Psoas muscle (tissue), 8 donors: ENCODE measurements at places on chromosomes 3 and 15.
A peak's percentile ranks its signal among the peaks of the same experiment; 100 is the strongest.

GRCh38 chr3:57226176-57226575 lies 1.4 kb upstream of the APPL1 start:
- H3K27ac ChIP-seq = peak overlapping the region; percentile 98
- H3K4me3 ChIP-seq = no peak overlapping the region
- no peaks in the 10 kb centered on the region for H3K36me3 ChIP-seq
- DNase-seq = no peak

DNA sequence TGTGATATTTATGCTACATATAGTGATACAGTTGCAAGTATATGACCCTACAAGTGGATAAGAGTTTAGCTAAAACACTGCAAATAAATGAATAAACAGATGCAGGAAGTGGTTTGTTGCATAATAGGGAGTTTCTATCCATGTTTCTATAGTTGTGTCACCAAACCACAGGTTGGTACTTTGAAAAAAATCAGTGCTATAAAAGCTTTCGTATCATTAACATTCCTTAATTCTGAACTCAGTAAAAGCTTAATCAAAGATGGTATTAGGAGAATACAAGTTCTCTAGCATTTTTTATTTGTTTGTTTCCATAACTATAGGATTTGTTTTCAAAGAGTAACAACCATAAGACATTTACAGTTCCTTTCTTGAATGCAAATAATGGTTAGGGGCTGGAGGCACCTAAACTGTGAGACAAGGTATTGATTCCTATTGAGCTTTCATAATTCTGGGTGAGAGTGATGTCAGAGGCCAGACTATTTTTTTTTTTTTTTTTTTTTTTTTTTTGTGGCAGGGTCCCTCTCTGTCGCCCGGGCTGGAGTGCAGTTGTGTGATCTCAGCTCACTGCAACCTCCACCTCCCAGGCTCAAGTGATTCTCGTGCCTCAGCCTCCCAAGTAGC lies 29.6 kb downstream of the CPOX start:
- no peaks in the 10 kb centered on the region for H3K4me1 ChIP-seq
- no peaks in the 10 kb centered on the region for H3K27me3 ChIP-seq
- H3K27ac ChIP-seq = no peak overlapping the region
- H3K36me3 ChIP-seq = no peaks in the 10 kb centered on the region
- no peak for DNase-seq

DNA sequence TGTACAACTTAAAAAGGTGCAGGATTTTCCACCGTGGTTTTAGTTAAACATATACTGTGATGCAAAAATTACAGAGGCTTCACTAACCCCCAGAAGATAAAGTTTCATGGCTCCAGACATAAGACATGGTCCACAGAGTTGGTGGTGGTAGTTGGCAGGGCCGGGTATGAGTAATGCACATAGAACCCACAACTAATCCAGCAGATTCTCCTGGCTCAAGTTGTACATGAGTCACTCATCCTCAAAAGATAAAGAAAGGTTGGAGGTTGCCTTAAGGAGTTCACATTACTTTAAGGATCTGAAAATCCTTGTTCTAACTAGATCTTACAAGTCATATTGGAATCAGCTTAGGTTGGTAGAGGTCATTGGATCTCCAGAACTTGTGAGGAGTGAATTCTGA lies 98.3 kb upstream of the ZBTB20 start:
- peak; percentile 21 for DNase-seq
- no peaks in the 10 kb centered on the region for H3K27me3 ChIP-seq
- no peak overlapping the region for H3K4me3 ChIP-seq
- no peaks in the 10 kb centered on the region for H3K36me3 ChIP-seq
- H3K27ac ChIP-seq = no peak overlapping the region

DNA sequence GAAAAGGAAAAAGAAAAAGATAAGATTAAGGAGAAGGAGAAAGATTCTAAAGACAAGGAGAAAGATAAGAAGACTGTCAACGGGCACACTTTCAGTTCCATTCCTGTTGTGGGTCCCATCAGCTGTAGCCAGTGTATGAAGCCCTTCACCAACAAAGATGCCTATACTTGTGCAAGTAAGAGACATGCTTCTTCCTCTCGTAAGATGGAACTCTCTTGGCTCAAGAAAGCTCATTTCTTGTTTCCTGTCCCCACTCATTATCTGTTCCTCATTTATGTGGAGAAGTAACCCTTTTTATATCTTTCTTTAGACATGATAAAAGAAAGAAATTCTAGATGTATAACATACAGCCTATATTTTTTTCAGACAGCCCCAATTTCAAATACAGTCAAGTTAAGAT lies 101.4 kb downstream of the KLHL25 start:
- no peak overlapping the region for H3K27ac ChIP-seq
- no peaks in the 10 kb centered on the region for H3K27me3 ChIP-seq
- DNase-seq = no peak
- H3K4me3 ChIP-seq = no peak overlapping the region
- H3K36me3 ChIP-seq = no peaks in the 10 kb centered on the region
- H3K4me1 ChIP-seq = peaks cover 6% of the 10 kb centered on the region

- H3K4me3 ChIP-seq = no peak overlapping the region
- no peak overlapping the region for H3K27ac ChIP-seq
- DNase-seq = no peak
Measured at GRCh38 chr15:94921936-94922335, 690.6 kb downstream of the MCTP2 start.

DNA sequence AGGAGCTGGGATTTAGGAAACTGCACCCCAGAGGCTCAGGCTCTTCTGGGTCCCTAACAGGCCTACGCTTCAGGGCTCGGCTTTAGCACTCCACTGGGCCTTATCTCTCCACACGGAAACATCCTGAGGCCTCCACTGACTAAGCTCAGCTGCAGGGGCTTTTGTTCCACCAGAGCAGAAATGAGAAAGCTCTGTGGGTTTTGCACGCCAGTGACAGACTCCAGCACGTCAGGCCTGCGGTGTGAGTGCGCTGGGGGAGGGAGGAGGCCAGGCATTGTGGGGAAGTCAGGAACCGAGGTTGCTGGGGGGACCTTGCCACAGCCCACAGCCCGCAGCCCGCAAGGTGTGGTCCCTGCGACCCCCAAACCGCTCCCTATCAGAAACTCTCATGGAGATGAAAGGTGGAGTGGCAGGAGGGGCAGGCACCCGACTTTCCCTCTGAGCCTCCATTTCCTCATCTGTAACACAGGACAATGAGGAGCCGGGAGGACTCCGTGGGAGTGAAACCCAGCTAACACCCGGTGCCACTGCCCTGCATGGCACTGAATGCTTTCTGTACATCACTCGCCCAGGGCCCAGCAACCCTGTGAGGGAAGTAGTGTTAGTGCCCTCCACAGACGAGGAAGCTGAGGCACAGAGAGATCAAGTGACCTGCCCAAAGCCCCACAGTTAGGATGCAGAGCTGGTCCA lies 106.5 kb downstream of the TPRA1 start:
- DNase-seq = no peak
- no peaks in the 10 kb centered on the region for H3K27me3 ChIP-seq
- H3K4me1 ChIP-seq = no peaks in the 10 kb centered on the region
- H3K4me3 ChIP-seq = no peak overlapping the region

DNA sequence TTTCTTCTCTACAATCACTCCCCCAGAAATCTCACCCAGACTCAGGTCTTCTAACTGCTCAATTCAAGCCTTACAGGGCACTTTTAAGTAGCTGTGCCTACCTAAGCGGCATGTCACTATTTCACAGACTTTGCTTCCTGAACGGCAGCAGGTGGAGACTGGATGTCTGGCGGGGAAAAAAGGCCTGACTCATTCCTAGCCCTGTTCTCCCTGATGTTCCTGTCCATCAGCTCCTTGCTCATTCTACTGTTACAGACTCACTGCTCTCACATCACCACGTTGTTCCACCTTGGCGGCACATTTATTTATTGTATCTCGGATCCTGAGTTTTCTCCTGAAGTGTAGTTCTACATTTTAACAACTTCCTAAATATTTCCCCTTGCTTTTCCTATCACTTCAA lies 52.6 kb upstream of the ATP11B start:
- peak overlapping the region; percentile 48 for H3K4me3 ChIP-seq
- H3K27me3 ChIP-seq = no peaks in the 10 kb centered on the region
- DNase-seq = no peak
- peak overlapping the region; percentile 66 for H3K27ac ChIP-seq

- no peaks in the 10 kb centered on the region for H3K4me1 ChIP-seq
- no peak overlapping the region for H3K27ac ChIP-seq
- no peaks in the 10 kb centered on the region for H3K36me3 ChIP-seq
- no peaks in the 10 kb centered on the region for H3K27me3 ChIP-seq
Measured at GRCh38 chr3:64828276-64828675, 140.5 kb upstream of the ADAMTS9 start.
